Activated CD4-positive, alpha-beta T cell treated with anti-CD3 and anti-CD28 coated beads for 24 hours (primary cell): ENCODE measurements at places on chromosomes 6 and 20.

- no peak for DNase-seq
These were observed 341.6 kb downstream of the NRN1 start for GRCh38 chr6:5665173-5665572.

- DNase-seq, result no peak
These were observed 131.8 kb upstream of the MLN start for GRCh38 chr6:33935439-33936080.

DNA sequence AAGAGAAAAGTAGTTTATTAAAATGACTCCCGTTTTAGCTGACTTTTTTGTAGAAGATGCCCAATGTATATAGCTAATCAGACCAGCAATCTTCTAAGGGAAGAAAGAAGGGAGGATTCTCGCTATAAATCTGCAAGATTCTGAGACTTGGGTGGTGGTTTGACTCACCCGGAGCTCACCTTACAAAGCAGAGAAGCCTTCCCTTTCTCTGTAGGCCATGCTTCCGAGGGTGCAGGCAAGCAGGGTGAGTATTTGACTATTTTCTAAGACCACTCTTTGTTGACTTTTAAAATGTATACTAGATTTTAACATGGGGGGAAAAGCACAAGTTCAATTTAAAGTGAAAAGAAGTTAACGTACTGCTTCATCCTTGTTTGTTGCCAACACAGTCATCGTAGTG is 2.7 kb downstream of the OLIG3 start:
- no peak for DNase-seq

- DNase-seq, result no peak
These were observed 153.3 kb downstream of the PKHD1 start for GRCh38 chr6:51934098-51934497.

DNA sequence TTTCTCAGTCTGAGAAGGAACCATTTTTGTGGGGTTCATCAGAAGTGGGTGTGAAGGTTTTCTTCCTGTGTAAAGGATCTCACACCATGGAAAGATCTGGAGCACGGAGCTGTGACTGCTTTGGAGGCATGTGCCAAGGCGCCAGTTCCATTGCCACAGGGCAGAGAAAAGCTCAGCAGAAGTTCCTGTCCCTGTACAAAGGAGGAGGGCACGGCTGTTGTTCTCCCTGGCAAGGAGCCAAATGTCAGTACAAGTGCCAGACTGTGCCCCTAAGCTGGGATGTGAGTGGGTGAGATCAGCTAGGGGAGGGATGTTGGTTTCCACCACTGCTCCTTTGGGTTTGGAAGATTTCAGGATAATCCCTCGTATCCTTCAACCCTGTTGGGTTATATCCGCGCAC is 117.3 kb downstream of the CRYBG1 start:
- no peak for DNase-seq
